ENCODE measurements at places on chromosomes 2 and 18. TPM values are rescaled to one million over a fixed set of nuclear protein-coding genes. Genes with fewer than 3 reads are reported as not detected.

The DES gene
- total RNA-seq: not detected

The CD207 gene
- not detected for total RNA-seq

The REG1B gene
- total RNA-seq: not detected

The HMSD gene
- not detected for total RNA-seq

The BOK gene
- total RNA-seq: 37.5 TPM

The PARD3B gene
- total RNA-seq: 0.72 TPM

The MRO gene
- total RNA-seq: 0.18 TPM

The ACYP2 gene
- 9.2 TPM for total RNA-seq

The PUS10 gene
- 2.3 TPM for total RNA-seq

The ALMS1 gene
- 10.6 TPM for total RNA-seq

The NT5DC4 gene
- not detected for total RNA-seq

The OR6B2 gene
- not detected for total RNA-seq

The PAX8 gene
- 1.1 TPM for total RNA-seq

The PPP1R1C gene
- 3.3 TPM for total RNA-seq

The ALKAL2 gene
- not detected for total RNA-seq

The CBLN2 gene
- 0.07 TPM for total RNA-seq

The SLC66A2 gene
- total RNA-seq: 18.9 TPM

The NTSR2 gene
- not detected for total RNA-seq

The GALNT5 gene
- 2.1 TPM for total RNA-seq

Data from A549 treated with RU486 at 1 μM for 4 hours (cell line).